ENCODE measurements at places on chromosomes 7 and 10.
A peak's percentile ranks its signal among the peaks of the same experiment; 100 is the strongest.

DNA sequence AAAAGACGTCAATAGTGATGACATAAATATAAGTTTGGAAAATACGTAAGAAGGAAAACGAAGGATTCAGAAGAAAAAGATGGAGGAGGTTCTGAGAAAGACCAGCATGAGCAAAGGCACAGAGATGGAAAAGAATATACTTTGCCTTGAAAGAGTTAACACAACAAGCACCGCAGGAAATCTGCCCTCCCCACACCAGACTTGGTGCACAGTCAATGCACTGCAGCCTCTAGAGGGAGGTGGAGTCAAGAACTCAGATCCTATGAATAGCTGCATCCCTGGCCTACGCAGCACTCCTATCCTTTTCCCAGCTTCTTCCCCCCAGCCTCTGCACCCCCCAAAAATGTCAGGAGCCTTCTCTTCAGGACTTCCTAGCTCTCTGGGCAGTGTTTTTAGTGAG is 1370.6 kb upstream of the LRRTM3 start:
- no peak for DNase-seq

DNA sequence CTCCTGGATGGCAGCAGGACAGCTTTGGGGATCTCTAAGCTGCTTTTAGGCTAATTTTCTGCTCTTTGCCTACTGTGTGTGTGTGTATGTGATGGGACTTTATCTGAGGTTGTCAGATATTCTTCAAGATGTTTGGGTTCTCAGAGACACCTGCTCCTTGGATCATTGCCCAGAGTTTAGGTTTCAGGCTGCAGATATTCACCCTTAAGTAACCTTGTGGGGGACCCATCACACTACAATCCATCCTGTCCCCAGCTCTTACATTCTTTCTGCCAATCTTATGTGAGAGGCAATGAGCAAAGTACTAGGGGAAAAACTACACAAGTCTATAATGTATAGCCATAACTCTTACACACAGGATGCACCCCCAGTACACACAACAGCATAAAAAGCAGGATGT is 263.0 kb upstream of the ZWINT start:
- DNase-seq = no peak

DNA sequence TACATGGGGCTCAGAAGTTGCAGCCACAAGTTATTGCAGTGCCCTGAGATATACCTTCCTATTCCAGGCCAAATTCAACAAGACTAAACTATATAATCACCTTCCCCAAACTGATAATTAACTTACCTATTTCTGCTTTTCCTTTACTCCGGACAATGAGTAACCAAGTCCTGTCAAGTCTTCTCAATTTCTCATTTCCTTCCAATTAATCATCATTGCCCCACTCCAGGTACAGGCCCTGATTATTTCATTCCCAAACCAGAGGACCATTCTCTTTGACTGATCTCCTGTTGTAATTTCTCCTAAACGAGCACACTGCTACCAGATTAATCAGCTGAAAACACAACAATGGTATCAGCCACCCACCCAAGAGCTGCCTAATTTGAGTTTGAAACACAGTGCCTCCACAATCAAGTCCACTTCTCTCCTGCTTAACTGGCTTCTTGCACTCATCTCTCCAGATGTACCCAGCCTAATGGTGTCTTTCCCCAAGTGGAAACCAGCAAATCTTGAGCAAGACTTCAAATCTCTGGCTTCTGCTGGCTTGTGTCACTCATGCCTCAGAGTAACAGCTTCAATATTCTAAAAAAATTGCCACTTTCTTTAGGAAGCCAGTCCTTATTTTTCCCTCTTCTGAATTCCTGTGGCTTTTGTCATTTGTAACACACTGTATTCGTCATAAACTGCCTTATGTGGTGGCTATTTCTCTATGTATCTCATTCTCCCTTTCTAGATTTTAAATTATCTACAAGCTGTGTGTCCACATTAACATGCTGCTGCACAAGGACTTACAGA is 89.1 kb downstream of the CDK6 start:
- DNase-seq = no peak

- DNase-seq = peak; percentile 85
Observed at GRCh38 chr7:117008886-117009531, 55.7 kb downstream of the ST7 start.

GRCh38 chr7:34357068-34357467 is 300.9 kb upstream of the NPSR1 start:
- DNase-seq = no peak

DNA sequence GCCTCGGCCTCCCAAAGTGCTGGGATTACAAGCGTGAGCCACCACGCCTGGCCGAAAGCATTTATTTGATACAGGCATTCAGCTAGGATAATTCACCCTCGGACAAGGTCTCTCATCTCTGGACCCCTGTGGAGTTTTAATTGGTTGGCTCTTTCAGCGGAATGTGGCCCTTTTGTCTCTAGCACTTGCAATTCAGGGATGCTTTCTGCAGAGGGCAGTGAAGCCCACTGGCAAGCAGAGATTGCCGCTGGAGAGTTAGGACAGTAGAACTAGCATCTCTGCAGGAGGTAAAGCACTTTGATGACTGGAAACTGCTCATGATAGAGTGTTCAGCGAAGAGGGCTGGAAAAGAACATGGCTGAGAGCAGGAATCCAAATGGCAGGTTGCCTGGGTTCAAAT is 62.0 kb downstream of the SUFU start:
- peak; percentile 17 for DNase-seq

- DNase-seq = peak; percentile 93
Observed at GRCh38 chr10:104351061-104351702, 2.5 kb upstream of the CFAP58 start.

GRCh38 chr10:99041468-99041867 is 194.2 kb downstream of the HPSE2 start:
- DNase-seq = no peak

DNA sequence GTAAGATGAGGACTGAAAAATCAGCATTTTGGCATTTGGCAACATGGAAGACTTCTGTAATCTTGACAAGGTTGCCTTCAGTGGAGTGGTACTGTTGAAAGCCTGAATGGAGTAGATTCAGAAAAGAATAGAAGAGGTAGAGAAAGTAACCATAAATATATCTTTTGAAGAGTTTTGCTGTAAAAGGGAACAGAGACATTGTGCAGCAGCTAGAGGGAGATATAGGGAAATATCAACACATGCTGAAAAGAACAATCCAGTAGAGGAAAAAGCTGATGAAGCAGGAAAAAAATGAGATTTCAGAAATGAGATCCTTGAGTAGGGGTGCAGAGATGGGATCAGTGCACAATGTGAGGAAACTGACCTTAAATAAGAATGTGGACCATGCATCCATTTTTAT is 60.0 kb downstream of the RAPGEF5 start:
- peak; percentile 20 for DNase-seq

DNA sequence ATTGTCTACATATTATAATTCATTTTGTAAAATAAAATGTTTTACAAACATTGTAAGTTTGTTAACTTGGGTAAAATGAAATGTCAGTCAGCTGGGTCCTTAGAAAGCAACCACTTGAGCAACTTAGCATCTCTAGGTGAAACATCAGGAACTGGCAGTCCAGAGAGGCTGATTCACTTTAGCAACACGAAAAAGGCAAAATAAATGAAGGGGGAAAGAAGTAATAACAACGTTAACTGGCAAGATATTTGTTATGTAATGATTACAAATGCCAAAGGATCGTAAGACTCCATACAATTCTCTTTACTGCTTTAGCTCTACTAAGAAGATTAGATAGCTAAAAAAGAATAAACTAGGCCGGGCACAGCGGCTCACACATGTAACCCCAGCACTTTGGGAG is 5.0 kb downstream of the PDZD8 start:
- no peak for DNase-seq

DNA sequence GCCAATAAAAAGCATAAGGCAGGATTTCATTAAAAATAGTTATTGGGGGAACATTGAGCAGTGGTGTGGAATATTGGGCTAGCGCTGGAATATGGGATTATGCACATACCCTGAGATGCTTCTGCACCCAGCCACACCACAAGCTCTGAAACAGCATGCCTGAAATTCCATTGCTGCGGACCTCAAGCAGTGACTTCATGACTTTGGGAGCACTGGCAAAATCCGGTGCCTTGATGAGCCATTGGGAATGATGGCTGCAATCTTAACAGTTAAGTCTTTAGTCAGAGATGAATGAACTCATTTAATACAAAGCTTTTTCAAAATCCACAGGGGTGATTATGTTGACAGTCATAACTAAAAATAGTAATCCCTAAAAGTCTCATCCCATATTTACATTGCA is 274.7 kb upstream of the MTPN start:
- DNase-seq = no peak

GRCh38 chr10:79391231-79392019 is 44.2 kb downstream of the PPIF start:
- DNase-seq = no peak

- no peak for DNase-seq
Observed at GRCh38 chr7:78329001-78329655, 530.6 kb downstream of the PHTF2 start.

DNA sequence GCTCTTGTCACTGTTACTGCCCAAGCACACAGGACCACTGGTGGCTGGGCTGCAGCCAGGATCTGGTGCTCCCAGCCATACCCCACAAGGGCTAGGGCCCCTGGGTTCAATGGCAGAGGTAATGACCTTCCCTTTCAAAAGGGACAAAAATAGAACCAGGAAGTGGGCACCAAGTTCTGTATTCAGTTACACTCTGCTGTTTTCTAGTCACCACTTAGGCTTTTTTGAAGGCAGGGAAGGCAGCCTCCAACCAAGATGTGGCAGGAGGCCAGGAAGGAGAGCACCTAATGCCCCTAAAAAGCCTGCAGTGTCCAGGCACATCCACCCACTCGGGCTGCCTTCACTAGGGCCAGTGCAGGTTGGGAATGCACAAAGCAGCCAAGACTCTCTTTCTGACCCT is 47.8 kb downstream of the NOD1 start:
- DNase-seq = peak; percentile 88

- no peak for DNase-seq
Observed at GRCh38 chr7:150405584-150406311, 26.6 kb downstream of the ZNF775 start.

DNA sequence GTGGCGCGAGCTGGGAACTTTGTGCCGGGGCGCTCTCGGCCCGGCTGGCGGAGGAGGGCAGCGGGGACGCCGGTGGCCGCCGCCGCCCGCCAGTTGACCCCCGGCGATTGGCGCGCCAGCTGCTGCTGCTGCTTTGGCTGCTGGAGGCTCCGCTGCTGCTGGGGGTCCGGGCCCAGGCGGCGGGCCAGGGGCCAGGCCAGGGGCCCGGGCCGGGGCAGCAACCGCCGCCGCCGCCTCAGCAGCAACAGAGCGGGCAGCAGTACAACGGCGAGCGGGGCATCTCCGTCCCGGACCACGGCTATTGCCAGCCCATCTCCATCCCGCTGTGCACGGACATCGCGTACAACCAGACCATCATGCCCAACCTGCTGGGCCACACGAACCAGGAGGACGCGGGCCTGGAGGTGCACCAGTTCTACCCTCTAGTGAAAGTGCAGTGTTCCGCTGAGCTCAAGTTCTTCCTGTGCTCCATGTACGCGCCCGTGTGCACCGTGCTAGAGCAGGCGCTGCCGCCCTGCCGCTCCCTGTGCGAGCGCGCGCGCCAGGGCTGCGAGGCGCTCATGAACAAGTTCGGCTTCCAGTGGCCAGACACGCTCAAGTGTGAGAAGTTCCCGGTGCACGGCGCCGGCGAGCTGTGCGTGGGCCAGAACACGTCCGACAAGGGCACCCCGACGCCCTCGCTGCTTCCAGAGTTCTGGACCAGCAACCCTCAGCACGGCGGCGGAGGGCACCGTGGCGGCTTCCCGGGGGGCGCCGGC is 870 bp downstream of the FZD1 start:
- DNase-seq = peak; percentile 48

DNA sequence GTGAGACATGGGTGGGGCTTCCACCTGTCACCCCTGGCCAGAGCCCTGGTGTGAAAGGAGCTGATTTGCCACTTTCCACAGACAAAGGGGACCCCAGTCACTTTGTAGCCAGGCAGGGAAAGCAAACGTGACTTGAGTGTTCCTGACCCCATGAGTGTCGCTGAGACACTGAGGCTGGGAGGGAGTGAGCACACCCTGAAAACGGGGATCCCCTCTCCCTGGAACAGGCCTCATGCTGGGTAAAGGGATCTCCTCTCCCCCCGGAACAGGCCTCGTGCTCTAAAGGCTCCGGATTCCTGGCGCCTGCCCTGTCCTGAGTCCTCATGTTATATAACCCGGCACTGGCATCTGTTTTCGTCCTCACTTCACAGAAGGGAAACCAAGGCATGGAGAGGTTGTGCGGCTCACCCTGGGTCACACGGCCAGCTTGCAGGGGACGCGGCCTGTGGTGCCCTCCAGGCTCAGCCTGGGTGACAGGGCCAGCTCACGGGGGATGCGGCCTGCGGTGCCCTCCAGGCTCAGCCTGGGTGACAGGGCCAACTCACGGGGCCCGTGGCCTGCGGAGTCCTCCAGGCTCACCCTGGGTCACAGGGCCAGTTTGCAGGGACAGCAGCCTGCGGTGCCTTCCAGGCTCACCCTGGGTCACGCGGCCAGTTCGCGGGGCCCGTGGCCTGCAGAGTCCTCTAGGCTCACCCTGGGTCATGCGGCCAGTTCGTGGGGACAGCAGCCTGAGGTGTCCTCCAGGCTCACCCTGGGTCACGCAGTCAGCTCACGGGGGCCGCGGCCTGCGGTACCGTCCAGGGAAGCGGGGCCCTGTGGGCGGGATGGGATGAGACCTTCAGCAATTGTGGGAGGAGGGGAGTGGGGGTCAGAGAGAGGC is 104.7 kb downstream of the PDGFA start:
- no peak for DNase-seq

- no peak for DNase-seq
Observed at GRCh38 chr7:144853542-144853941, 17.7 kb upstream of the TPK1 start.

DNA sequence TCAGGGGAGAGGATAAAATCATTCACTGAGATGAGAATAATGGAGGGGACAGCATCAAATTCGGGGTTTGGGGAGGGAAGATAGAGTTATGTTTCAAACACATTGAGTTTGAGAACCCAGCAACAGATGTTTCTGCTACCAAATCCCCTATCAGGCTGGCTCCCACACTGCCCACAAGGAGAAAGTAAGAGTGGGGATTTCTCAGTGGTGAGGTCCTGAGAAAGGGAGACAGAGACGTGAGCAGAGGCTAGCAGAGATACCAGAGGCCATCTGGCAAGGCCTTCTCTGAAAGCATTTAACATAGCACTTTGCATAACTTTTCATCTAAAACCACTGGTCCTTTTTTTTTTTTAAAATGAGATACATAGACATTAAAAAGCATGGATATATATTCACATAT is 7.8 kb upstream of the SLF2 start:
- no peak for DNase-seq

- peak; percentile 68 for DNase-seq
Observed at GRCh38 chr7:47088329-47089067, 493.4 kb downstream of the TNS3 start.
